ENCODE measurements at places on chromosomes 5 and 9. TPM values are rescaled to one million over a fixed set of nuclear protein-coding genes. Genes with fewer than 3 reads are reported as not detected.

TRIM7 gene
- total RNA-seq, result 2.7 TPM

CDH10 gene
- not detected for total RNA-seq

SLIT3 gene
- 94.1 TPM for total RNA-seq

DNA sequence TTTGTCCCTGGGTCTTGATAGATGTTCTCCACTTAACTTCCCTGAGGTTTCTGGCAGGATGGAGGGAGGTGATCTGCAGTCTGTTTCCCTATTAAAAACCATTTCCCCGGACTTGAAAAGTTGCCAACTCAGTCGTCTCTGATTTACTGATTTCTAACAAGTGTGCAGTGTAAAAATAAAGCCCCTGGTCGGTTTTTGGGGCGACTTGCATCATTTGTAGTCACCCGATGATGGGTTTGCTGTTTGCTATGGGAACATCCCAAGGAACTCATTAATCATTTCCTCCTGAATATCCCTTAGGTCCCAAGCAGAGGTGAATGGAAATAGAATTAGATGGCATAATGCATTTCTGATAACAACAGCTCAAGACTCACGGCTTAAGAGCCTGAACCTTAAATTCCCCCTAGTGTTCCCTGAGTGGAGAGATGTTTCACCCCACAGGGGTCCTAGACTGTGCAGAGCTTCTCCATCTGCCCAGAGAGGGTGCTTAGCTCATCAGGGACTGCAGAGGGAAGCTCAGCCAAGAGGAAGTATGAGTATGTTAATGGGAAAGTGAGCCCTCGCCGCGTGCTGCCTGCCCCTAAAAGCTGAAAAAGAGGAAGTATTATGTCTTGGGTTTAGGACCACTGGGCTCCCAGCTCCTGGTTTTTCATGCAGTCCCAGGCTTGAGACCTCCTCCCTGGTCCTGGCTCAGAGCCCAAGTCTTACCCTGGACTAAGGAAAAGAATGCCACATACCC lies 115.1 kb upstream of the DAP start:
- DNase-seq, result peak; percentile 19

GRCh38 chr5:78126536-78126935 lies 168.0 kb downstream of the AP3B1 start:
- no peak for DNase-seq

- no peak for DNase-seq
Observed at GRCh38 chr5:137372773-137373160, 126.4 kb downstream of the SPOCK1 start.

DNA sequence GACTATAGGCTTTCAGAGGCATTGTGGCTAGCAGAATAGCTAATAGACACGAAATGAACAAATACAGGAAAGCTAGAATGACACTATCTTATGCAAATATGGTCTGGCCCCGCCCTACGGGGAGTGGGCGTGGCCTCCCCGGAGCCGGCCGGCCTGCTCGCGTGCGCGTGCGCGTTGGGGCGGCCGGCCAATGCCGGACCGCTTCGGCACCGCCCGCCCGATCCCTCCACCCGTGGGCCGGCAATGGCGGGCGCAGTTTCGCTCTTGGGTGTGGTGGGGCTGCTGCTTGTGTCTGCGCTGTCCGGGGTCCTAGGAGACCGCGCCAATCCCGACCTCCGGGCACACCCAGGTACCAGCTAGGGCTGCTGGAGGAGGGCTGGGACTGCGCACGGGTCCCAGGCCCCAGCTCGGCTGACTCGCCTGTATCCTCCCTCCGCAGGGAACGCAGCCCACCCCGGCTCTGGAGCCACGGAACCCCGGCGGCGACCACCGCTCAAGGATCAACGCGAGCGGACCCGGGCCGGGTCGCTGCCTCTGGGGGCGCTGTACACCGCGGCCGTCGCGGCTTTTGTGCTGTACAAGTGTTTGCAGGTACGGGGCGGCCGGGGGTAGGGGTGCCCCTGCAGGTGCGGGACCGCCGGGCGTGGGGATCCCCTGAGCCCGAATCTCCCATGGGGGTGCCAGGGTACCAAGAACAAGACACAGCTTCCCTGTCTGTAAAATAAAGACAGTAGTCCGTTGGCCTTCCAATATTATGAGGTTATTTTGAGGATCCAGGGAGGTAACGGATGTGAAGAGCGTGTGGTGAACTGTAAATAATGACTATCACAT lies at the start of gene CCDC107:
CCDC107 (plus strand) TSS at position 156 of the 831 bp plus-strand sequence; CDS start at position 244, 88 bp downstream.
- DNase-seq, result peak; percentile 85

GRCh38 chr5:132006331-132007120 lies 4.9 kb downstream of the ACSL6 start:
- DNase-seq, result no peak

DNA sequence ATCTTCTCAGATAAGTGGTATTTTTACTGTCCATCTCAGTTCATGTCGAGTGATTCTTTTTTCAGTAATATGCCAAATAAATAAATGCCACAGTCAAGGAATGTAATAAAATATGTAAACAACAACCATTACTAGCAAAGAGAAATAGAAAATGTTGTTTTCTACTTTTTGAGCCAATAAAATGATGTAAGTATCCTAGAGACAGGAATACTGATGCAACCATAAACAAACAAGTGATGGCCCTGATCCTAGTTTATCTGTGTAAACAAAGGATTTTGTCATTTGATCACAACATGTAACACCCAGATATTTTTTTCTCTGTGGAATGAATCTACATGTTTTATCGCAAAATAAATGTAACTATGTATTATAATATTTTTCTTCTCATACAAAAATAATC lies 1852.8 kb downstream of the EFNA5 start:
- no peak for DNase-seq

- DNase-seq, result no peak
Observed at GRCh38 chr5:167587772-167588437, 703.5 kb upstream of the WWC1 start.

GRCh38 chr9:3043369-3043768 lies 199.5 kb upstream of the PUM3 start:
- no peak for DNase-seq

- no peak for DNase-seq
Observed at GRCh38 chr5:148403344-148403743, 19.6 kb downstream of the FBXO38 start.

DNA sequence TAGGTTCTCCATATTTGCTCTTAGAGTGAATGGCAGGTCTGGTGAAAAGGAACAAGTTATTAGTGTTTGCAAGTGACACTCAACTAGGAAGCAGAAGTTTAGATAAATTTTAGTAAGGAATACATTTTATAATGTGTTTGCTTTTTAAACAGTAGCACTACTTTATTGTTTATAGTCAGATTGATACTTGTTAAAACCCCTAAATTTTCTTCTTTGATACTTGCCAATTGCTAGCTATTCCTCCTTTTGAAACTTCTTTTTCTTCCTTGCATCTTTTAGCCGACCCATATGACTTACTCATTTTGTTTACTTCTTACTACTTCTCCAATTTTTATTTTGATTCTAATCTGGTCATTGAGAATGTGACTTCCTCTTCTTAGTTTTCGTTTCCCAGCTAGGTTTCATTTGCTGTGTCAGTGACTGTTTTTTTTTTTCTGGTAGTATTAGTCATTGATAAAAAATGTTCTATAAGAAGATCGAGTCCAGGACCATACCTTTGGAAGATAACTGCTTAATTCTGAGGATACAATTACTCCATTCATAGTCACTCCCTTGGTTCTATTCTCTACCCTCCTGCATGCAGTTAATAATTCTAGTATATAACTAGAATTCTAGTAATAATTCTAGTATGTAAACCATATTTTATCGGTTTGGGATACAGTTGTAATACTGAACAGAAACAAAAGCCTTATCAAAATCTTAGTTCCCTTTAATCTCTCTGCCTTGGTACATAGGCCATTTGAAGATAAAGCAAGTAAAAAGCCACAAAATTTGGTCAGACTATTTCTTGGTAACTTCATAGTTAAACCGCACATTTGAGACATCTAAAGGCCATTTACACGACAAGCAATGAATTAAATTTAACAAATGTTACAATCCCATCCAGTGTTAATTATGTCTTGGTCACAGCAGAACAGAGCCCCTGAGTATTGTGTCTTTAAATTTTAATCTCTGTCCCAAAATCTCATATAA lies 2.8 kb upstream of the RICTOR start:
- DNase-seq, result no peak

GRCh38 chr9:118384531-118385100 lies 680.4 kb downstream of the TLR4 start:
- DNase-seq, result no peak

DNA sequence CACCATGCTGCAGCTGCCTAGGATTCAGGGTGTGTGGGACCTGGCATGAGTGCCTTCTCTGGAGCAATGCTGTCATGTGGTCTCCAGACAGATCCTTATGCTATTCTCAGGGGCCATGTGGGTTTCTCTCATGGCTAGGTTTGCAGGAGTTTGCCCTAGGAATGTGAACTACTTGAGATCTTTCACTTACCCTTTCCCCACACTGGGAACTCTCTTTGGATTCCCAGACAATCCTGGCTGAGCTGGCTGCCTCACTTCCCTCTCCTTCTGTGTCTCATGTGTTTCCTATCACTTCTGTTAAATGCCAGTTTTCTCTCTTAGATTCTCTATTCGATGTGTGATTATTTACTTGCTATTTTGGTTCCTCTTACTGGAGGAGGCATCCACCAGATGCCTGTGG lies 270.2 kb upstream of the RASA1 start:
- DNase-seq, result no peak

DNA sequence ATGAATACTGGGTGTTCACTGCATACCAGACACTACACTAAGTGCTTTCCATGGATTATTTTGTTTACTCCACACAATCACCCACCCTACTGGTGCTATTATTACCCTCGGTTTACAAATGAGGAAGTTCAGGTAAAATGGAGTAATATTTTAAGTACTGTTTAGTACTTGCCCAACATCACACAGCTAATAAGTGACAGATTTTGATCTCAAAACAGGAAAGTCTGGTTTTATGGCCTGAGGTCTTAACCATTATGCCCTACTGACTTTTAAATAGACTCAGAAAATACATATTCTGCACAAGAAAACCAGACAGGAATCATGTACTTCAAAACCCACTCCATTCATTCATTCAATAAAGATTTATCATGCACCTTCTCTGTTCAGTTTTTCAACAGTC lies 431.0 kb upstream of the TLE4 start:
- DNase-seq, result no peak
